NCI-H187 (cell line): ENCODE measurements at places on chromosomes 6 and 20.

DNA sequence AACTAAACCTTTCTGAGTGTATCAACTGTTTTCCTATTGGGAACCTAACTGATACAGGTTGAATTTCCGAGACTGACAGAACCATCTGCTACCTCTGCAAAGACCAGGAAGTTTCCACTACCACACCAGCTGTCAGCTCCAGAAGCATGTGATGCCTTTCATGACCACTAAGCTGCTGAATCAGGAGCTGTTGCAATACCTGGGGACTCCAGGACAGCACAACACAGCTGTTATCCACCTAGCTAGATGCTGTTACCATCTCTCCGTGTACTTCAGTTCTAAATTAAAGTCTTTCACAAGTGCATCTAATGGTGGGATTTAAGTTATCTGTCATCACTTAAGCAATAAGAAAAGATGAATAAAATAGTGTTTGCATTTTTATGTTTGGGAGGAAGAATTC lies 158.2 kb upstream of the IMPG1 start:
- DNase-seq = no peak

DNA sequence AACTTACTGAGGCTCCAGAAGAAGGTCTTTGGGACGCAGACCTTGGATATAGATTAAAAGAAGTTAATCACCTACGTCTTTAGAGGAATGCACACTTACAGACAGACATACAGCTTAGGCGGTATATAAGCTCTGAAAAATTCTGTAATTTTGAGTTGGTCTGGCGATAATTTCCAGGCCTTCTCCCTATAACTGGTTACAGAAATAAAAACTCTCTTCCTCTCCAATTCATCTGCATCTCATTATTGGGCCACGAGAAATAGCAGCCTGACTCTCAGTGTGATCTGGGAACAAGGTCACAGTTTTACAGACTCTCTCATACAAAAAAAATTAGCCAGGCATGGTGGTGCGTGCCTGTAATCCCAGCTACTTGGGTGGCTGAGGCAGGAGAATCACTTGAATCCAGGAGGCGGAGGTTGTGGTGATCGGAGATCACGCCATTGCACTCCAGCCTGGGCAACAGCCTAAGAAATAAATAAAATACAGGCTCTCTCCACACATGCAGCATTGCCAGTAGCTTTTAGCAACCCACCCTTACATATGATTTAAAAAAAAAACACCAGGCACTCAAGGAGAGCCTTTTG lies 4.7 kb downstream of the ZBTB24 start:
- no peak for DNase-seq

DNA sequence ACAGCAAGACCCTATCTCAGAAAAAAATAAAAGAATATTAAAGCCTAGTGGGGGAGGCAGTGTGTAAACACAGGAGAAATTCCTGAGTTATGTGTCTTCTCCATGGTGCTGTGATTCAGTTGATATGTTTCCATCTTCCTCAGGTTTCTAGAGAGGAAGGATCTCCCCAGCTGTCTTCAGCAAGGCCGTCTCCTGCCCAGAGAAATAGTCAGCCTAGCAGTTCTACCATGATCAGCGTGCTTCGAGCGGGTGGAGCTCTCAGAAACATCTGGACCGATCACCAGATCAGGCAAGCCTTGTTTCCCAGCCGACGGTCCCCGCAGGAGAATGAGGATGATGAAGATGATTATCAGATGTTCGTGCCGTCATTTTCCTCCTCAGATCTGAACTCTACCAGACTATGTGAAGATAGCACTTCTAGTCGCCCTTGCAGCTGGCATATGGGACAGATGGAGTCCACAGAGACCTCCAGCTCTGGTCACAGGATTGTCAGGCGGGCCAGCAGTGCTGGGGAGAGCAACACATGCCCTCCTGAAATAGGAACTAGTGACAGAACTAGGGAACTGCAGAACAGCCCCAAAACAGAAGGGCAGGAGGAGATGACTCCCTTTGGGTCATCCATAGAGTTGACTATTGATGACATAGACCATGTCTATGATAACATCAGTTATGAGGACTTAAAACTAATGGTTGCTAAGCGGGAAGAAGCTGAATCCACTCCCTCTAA lies 34.9 kb upstream of the MTHFD1L start:
- no peak for DNase-seq

DNA sequence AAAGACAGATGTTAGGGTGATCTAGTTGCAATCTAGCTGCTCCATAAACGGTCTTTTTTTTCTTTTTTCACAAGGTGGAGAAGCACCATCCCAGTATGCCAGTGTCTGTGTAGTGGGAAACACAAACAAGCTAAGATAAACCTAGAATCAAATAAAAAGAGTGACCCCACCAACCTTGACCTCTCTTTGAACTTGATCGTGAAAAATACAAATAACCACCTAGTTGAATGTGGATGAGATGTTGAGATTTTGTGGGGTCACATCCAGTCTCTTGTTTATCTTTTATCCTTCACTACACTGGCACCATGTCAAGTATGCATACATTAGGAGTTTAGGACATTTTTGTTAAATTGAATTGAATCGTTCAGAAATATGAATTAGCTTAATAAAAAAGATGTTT lies 194.6 kb upstream of the EYA4 start:
- no peak for DNase-seq

GRCh38 chr6:75224303-75224926 lies 18.6 kb upstream of the COL12A1 start:
- DNase-seq = no peak
